ENCODE measurements at places on chromosomes 3 and 15. TPM values are rescaled to one million over a fixed set of nuclear protein-coding genes. Genes with fewer than 3 reads are reported as not detected.

ASB14 gene
- 3.4 TPM for total RNA-seq

DNA sequence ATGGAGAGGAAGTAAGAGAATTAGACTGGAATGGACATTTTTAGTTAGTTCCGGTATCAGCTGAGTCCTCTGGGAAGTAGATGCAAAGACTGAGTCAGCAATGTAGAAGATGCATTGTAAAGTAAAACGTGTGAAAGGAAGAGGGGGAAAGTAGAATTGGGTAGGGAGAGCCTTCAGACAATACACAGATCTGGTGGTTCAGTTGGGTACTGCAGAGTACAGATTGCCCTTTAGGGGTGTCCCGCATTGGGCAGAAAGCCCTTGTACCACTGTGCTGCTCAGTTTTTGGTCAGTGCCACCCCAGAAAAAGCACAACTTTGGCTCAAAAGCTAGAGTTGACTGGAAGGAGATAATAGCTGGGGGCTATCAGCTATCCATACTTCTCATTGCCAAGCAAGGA lies 247.4 kb downstream of the KBTBD8 start:
- no peak overlapping the region for H3K4me3 ChIP-seq
- DNase-seq: no peak
- H3K27me3 ChIP-seq: no peaks in the 10 kb centered on the region
- no peaks in the 10 kb centered on the region for H3K4me1 ChIP-seq
- H3K36me3 ChIP-seq: no peaks in the 10 kb centered on the region

IL17RE gene
- total RNA-seq: not detected

- peak overlapping the region; percentile 86 for H3K27ac ChIP-seq
- H3K36me3 ChIP-seq: peaks cover 15% of the 10 kb centered on the region
- no peak for DNase-seq
- H3K4me1 ChIP-seq: peaks cover 29% of the 10 kb centered on the region
Measured at GRCh38 chr3:42226470-42227425, 39.2 kb downstream of the CCK start.

DNA sequence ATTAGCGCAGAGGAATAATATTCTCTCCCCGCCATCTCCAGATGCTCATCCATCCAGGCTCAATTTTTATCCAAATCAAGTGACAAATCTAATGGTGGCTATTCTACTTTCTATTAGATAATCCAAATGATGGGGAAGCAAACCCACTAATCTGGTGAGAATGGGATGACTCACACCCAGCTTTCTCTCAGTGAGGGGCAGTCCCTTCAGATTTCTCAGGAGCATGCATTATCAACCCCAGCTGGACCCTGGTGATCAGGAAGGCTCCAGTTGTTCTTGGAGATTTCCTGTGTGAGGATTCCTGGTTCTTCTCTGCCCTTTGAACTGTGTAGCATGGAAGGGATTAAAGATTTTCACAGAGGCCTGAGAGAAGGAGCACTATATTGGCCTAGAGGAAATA lies 358.0 kb downstream of the WDR72 start:
- H3K4me1 ChIP-seq: no peaks in the 10 kb centered on the region
- H3K27me3 ChIP-seq: no peaks in the 10 kb centered on the region
- H3K4me3 ChIP-seq: no peak overlapping the region
- H3K36me3 ChIP-seq: no peaks in the 10 kb centered on the region
- no peak overlapping the region for H3K27ac ChIP-seq

GAP43 gene
- total RNA-seq: 0.20 TPM

DNA sequence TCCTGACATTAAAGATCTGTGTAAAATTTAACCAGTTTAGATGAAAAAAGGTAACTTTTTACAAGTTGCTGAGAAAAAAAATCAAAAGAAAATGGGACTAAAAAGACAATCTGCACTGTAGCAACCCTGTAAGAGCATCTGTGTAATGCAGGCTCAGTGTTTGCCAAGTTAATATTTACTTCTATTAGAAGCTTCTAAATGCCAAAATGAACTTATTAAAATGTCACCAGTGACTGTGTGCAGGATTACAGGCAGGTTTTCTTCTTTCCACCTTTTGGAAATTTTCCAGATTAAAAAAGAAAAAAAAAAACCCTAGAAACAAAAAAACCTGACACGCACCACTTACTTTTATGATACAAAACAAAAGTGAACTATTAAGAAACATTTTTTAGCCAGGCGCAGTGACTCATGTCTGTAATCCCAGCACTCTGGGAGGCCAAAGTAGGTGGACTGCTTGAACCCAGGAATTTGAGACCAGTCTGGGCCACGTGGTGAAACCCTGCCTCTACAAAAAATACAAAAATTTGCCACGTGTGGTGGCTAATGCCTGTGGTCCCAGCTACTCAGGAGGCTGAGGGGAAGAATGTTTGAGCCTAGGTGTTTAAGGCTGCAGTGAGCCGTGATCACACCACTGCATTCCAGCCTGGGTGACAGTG lies 87.2 kb downstream of the TJP1 start:
- no peak overlapping the region for H3K4me3 ChIP-seq
- DNase-seq: no peak
- no peaks in the 10 kb centered on the region for H3K4me1 ChIP-seq

CADPS gene
- total RNA-seq: not detected

ISL2 gene
- not detected for total RNA-seq

- no peaks in the 10 kb centered on the region for H3K27me3 ChIP-seq
- DNase-seq: no peak
- no peak overlapping the region for H3K4me3 ChIP-seq
- H3K27ac ChIP-seq: no peak overlapping the region
Measured at GRCh38 chr3:137332297-137332696, 374.5 kb downstream of the IL20RB start.

RHOV gene
- not detected for total RNA-seq

C15orf61 gene
- 25.9 TPM for total RNA-seq

DNA sequence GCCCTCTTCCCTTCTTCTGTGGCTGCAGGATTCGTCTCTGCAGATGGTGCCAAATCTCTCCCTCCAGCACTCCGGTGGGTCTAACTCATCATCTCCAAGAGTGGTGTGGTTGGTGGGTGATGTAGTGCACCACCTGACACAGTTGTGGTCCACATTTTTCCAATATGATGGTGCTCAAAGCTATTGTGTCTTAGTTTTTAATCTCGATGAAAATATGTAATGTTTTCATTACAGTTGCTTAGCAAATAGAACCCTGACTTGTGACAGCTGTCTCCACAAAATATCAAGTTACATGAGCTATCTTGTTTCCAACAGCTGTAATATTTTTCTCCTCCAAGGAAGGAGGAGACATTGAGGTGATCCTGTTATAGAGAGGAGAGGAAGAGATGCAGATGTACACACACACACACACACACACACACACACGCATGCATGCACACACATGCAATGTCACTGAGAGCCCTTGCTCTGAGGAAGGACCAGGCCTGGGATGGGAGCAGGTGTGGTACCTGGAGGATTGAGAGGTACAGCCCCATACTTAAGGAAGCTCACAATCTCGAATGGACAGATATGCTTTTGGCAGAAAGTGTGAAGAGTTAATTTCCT lies 15.7 kb upstream of the ESYT3 start:
- H3K27me3 ChIP-seq: no peaks in the 10 kb centered on the region
- H3K27ac ChIP-seq: no peak overlapping the region
- H3K36me3 ChIP-seq: no peaks in the 10 kb centered on the region
- H3K4me3 ChIP-seq: no peak overlapping the region

RCN2 gene
- 30.1 TPM for total RNA-seq

CHL1 gene
- 2.9 TPM for total RNA-seq

DNA sequence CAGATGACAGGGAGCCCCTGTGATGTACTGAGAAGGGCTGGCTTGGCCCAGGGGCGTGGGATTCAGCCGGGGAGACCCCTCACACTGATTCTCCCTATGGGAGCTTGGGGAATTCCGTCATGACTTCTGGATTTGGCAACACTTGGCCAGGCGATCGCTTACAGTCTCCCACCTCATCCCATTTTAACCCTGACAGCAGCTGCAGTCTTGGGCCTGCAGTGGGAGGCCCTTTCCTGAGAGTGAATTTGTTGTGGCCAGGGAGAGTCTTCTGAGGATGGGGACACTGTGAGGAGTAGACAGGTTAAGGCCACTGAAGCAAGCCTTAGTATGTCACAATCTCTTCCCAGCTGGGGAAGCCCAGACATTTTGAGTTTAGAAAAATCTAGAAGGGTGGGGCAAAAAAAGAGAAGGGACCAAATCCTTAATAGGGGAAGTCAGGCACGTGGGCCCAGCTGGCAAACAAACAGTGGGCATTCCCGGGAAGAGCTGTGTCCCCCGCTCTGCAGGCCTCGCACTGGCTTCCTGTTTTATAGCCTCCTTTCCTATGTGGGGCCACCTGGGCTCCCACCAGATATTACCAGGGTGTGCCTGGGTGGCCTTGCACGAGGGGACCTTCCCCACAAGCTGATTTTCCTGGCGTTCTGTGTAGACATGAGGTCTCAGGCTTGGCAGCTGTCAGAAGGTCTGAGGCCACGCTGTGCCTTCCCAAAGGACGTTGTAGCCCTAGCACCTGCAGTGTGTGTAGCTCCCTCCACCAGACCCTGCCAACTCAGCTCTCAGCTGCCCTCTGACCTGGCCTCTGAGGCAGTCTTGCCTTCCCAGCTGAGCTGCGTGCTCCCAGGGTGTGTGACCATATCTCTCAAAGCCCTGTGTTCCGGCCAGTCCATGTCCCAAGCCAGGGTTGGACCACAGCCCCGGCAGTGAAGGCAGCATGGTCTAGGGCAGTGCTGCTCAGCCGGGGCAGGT lies 64.5 kb downstream of the FEM1B start:
- H3K36me3 ChIP-seq: no peaks in the 10 kb centered on the region
- peak overlapping the region; percentile 72 for H3K27ac ChIP-seq
- peak; percentile 41 for DNase-seq
- H3K4me3 ChIP-seq: no peak overlapping the region
- H3K27me3 ChIP-seq: no peaks in the 10 kb centered on the region
